ENCODE measurements at places on chromosomes 13 and 19. TPM values are rescaled to one million over a fixed set of nuclear protein-coding genes. Genes with fewer than 3 reads are reported as not detected.

DNA sequence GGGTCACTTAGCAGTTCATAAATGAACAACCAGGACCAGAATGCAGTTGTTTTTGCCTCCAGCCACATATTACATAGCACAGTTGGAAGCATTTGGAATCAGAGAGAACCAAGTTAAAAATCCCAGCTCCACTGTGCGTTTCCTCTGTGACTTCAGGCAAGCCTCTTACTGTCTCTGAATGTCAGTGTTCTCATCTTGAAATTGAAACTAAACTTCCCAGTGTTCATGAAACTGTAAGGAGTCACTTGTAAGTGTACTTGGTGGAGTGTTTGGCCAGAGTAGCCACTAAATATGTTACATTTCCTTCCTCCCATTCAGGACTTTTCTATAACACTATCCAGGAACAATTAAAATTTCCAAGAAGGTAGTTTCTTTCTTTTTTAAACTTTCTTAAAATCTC, 276.8 kb downstream of the KCNRG start:
- no peak for DNase-seq

Gene KCNRG
- 1.1 TPM for total RNA-seq

Gene PPP1R37
- total RNA-seq: 33.6 TPM

Gene MISP
- total RNA-seq: 443 TPM

DNA sequence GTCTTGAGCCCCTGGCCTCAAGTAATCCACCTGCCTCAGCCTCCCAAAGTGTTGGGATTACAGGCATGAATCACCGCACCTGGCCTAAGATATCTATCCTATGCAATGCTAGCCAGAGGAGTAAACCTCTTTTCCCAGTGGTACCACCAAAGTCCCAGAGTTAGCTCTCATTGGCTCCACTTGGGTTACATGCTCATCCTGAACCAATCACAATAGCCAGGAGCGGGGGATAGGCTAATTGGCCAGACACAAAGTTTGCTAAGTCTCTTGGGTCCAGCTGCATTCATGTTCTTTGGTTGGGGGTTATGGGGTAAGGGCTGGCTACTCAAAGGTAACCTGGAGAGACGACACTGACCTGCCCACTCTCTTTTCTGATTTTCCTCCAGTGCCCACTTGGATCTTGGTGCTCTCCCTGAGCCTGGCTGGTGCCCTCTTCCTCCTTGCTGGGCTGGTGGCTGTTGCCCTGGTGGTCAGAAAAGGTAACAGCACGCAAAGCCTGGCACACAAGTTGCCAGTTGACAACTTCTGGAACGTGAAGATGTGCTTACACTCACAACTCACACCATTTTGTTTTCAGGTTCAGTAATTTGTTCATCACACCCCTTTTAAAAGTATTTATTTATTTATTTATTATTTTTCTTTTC, 7.8 kb downstream of the C19orf38 start:
- DNase-seq: no peak

Gene PSG3
- total RNA-seq: not detected

Gene ZNF90
- 2.9 TPM for total RNA-seq

GRCh38 chr13:44575035-44575434, 1.1 kb downstream of the TSC22D1 start:
- DNase-seq: no peak

DNA sequence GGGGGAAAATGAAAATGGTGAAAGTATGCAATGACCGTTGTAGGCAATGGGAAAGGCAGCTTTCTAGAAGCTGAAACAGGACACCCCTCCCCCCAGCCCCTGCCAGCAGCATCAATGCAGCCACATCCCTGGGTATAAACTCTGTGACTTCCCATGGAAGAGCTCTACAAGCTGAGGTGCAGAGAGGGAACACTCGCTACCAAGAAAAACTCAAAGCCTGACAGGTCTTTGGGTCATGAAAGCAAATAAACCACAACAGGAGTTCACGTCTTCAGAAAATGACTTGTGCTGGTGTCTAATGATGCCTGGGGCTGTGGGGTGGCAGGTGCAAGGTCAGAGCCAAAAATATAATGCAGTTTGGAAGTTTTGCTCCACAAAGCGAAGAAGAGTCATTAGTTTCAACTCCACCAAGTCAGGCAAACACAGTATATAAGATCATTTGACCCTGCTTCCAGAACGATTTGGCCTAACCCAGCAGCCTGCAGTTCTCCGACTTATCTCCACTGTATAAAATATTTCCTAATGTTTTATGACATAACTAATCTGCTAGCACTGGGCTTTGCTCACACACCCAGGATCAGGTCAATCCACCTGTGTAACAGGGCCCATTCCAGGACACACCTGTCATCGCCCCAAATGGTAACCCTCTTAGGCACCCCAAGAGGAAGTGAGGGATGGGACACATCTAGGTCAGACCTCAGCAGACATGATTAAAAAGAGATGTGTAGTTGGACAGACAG, 102.1 kb downstream of the IRS2 start:
- no peak for DNase-seq

- no peak for DNase-seq
Observed at GRCh38 chr13:97967948-97968347, 14.5 kb downstream of the IPO5 start.

DNA sequence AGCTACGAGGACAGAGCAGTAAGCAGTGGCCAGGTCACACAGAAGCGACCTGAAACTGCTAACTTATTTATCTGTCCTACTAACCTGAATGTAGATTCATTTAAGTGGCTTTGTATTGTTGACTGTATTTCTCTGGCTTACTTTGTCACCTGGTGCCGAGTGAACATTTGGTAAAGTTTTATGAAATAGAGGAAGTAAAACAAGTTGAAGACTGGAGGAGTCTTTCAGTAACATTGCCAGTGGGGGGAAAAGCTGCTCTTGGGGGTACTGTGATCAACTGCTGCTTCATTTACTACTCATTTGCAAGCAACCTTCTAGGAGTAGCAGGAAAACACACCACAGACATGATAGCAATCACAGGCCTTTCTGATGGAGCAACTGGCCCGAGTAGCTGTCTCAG, 615.0 kb downstream of the FGF9 start:
- DNase-seq: no peak

GRCh38 chr13:96490496-96490989, 400.6 kb downstream of the HS6ST3 start:
- DNase-seq: no peak

DNA sequence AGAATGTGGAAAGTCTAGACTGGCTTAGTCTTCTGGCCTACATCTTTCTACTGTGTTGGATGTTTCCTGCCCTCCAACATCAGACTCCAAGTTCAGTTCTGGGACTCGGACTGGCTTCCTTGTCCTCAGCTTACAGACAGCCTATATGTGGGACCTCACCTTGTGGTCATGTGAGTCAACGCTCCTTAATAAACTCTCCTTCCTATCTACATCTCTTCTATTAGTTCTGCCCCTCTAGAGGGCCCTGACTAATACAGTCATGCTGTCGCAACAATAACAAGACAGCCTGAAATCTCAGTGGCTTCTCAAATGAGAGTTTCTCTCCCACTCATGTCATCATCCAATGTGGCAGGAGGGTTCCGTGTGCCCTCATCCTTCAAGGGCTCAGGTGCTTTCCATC, 347.8 kb downstream of the MZT1 start:
- no peak for DNase-seq

DNA sequence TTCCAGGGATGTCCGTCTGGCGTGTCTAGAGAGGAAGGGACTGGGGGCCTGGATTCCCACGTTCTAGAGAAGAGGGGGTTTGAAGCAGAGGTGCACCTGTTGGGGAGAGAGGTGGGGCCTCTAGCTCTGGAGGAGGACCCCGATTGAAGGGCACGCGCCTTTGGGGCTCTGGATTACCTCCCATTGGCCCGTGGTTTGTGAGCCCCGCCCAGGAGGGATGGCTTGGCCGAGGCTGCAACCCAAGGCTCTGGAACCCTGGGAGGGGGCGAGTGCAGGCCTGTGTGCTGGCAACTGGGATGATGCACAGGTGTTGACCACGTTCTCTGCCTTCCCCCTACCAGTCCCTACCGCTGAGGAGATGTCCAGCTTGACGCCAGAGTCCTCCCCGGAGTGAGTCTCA, 20.2 kb downstream of the TMEM150B start:
- DNase-seq: no peak

- no peak for DNase-seq
Observed at GRCh38 chr13:40878321-40878720, 88.9 kb downstream of the SLC25A15 start.

Gene UNC13A
- 0.53 TPM for total RNA-seq
